ENCODE measurements at places on chromosomes 7 and 10.

DNA sequence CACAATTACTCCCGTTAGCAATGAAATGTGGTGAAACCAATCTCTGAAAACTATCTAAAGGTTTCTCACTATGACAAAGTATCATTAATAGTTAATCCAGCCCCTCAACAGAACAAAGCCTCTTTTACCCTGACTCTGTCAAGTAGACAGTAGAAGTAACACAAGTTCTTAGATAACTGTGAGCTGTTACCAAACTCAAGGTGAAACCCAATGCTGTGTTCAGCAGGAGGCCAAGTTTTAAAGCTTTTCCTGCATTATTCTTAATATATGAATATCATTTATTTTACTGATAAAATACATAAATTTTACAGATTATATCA is 109.1 kb downstream of the SRPK2 start:
- DNase-seq, result no peak

- DNase-seq, result no peak
Observed at GRCh38 chr10:6619660-6620059, 39.6 kb upstream of the PRKCQ start.

DNA sequence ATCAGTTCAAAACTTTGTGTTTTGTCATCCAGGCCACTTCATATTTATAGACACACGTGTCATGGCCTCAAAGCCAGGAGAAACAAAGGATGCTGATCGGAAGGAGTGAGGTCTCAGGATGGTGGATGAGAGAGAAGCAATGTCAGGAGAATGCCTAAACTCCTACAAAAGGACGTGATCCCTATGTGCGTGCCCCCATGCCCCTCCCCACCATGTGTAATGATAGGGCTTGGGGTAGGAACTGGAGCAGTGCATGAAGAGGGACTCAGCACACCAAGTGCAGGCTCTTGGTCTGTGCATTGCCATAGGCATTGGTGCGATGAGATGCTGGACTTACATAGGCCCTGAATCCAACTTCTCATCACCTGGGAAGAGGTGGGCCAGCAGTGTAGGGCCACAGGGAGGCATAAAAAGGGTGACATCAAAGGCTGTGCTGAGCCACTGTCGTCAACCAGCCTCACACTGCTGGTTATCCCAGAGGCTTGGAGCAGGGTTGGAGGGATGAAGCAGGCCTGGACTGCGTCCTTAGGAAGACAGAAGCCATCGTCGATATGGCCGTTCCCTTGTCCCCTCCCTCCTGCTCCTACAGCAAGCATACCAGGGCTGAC is 46.9 kb upstream of the GDF10 start:
- DNase-seq, result no peak

DNA sequence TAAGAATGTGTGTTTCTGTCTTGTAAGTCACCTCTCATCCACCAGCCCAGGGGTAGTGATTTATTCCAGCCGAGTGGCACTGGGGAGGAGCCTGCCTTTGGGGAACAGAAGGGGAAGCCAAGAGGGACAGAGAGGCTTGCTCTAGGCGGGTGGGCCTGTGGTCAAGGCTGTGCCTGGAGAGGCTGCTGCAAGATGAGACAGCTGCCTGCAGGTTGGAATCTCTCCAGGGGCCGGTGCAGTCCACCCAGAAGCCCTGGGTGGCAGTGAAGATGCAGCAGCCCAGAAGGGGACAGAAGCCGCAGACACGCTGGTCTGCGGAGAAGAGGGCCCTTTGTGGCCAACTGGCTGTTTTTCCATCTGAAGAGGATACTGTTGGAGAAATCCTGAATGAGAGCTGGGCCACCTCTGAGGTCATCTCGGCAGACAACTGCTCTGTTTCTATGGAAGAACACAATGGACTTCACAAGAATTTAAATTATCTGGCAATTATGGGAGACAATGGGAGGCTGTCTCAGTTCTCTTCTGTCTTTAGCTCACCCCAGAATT is 175.7 kb downstream of the GFRA1 start:
- no peak for DNase-seq

GRCh38 chr7:30269490-30269889 is 14.9 kb upstream of the ZNRF2 start:
- DNase-seq, result no peak
